GM04503 (cell line): ENCODE measurements at places on chromosomes 12 and 14.

DNA sequence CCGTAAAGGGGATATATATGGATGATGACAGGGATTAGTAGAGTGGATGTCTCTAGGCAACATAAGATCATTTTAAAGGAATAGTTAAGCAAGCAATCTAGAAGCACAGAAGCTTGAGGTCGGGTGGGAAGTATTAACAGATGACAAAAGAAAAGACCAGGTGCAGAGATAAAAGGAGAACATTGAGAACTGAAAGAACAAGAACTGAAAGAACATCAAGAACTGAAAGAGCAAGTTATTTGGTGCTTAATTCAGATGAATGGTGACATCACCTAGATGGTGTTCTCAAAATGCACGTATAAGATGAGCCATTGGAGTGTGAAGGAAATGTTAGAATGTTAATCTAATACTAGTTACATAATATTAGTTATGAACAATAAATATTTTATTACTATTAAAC, 224.0 kb upstream of the PDE3A start:
- no peak for DNase-seq

DNA sequence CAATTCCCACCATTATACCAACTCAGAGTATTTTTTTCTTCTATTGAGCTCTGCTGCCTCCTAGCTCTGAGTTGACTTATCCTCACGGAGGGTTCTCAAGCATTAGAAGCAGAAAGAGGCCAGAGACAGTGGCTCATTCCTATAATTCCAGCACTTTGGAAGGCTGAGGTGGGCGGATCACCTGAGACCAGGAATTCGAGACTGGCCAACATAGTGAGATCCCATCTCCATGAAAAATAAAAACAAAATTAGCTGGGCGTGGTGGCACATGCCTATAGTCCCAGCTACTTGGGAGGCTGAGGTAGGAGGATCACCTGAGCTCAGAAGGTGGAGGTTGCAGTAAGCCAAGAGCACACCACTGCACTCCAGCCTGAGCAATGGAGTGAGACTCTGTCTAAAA, 21.0 kb downstream of the HPD start:
- DNase-seq: no peak

GRCh38 chr12:6534945-6535696, 804 bp downstream of the GAPDH start:
- no peak for DNase-seq

GRCh38 chr12:79127271-79127751, 262.7 kb downstream of the SYT1 start:
- DNase-seq: peak; percentile 86
